ENCODE measurements at places on chromosomes 16 and 17.

DNA sequence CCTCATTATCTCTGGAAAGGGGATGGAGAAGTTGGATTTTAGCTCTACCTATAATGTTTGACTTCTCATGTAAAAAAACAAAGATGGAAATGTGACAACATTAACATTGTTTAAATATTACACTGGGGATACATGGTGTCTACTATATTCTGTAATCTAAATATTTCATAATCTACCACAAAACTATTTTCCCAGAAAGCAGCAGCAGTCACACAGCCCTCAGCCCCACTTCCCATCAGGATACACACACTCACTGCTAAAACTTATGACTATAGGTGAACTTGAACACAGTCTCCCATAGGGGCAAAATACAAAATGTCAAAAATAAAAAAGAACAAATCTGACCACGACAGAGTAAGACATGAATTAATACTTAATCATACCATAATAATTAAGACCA is 95.7 kb downstream of the KANSL1 start:
- no peak for DNase-seq

DNA sequence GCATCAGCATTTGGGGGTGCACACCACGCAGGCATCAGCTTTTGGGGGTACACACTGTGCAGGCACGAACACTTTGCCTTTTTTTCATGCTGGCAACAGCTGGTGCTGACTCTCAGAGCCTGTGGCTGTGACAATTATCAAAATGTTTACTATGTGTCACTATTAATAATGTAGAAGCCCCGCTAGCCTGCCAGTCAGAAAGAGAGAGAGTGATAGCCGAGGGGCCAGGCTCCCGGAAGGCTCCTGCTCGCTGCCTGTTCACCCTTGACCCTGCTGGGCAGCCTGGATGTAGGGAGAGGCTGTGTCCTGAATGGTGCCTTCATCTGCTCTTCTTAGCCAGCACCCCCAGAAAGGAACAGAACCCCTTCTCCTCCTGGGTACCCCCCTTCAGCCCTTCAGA is 61.9 kb downstream of the SDK2 start:
- no peak for DNase-seq

DNA sequence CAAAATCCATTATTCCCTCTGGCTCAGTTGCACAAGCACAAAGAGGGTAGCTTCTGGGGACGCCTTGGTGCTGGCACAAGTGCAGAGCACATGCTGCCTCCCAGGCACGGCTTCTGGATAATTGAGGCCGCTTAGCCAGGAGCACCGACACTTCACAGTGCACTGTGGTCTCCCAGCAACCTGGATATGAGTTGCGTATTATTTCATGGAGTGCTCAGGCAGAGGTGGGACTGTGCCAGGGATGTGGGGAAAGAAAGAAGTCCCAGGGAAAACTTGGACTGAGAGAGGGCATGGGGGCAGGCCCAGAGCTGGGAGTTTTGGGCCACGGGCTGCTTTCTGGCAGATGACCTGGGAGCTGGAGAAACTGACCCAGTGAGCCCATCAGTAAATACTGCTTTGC is 37.5 kb downstream of the MPRIP start:
- no peak for DNase-seq

- DNase-seq = no peak
Observed at GRCh38 chr17:51674579-51675255, 414.4 kb downstream of the UTP18 start.

DNA sequence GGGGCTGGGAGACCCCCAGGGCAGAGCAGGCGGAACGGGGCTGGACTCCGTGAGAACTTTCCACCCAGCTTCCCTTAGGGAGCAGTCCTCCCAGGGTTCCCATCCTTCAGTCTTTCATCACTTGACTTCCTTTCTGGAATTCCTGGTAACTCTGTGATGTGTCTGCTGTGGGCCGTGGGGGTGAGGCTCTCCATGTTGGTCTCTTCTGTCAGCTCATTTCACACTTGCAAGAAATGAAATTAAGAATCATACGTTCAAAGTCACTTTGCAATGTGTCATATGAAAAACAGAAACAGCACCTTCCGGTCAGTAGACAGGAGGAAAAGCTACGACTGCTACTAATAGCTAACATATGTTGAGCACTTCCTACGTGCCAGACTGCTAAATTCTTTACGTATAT is 5.4 kb upstream of the BBS2 start:
- DNase-seq = no peak

DNA sequence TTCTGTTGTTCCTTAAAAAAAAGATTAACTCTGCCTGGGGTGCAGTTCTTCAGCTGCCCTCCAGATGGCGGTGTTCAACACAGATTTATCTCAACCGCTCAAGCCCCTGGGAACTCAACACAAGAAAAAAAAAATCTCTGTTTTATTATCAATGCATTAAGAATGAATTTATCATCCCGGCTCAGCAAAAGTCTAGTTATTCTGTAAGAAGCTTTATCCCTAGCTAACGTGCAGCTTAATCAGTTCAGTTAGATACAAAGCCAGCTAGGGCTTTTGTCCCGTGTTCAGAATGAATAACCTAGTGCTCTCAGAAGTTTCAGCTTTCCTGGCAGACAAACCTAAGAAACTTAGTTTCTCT is 475.9 kb upstream of the CCL2 start:
- DNase-seq = peak; percentile 57

DNA sequence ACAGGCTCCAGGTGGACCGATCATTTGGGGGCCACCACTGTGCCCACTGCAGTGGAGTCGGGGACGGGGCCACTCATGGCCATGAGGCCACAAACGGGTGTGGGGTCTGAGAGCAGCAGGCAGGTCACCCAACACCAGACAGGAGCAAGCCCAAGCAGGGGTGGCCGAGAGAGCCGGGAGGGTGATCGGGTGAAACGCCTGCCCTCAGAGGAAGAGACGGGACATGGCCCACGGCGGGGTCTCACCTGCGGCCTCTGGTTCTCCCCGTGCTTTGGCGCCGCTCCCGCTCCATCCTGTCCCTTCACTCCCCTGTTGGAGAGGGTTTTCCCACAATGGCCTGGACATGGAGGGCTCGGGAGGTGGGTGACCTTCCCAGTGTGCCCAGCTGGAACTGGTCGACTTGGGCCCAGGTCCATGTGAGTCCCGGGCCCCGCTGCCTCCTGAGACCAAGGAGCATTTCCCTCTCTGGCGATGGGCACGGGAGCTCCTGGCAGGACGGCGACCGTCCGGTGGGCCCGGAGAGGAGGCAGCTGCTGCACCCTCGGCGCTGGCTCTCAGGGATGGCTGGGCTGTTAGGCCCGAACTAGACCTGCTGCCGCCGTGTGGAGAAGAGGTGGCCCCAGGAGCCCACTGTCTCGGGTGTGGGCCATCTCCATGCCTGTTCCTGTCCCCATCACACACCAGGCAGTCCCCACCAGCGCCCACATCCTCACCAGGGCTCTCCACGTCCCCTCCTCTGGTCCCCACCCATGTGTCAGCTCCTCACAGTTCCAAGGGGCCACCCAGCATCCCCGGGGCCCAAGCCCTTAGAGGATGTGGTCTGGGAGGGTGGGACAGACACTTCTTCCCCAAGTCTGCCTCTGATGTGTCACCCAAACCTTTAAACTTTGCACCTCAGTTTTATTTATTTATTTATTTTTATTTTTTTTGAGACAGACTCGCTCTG is 13.4 kb upstream of the BAHCC1 start:
- no peak for DNase-seq

GRCh38 chr16:50314665-50315064 is 48.3 kb downstream of the ADCY7 start:
- no peak for DNase-seq

DNA sequence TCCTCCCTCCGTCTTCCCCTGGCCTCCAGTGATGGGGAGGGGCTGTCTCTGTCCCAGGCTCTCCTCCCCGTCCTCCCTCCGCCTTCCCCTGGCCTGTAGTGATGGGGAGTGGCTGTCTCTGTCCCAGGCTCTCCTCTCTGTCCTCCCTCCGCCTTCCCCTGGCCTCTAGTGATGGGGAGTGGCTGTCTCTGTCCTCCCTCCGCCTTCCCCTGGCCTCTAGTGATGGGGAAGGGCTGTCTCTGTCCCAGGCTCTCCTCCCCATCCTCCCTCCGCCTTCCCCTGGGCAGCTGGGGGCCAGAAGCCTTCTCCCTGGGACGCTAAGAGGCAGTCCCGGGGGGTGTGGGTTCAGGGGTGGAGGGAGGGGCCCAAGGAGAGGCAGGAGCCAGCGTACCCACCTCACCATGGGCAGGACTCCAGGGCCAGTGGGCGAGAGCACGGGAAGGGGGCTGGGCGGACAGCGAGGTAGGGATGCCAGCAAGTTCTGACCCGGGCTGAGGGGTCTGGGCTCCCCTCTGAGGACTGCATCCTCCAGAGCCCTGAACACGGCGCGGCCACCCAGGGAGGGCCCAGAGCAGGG is 14.8 kb downstream of the UTS2R start:
- DNase-seq = no peak

- DNase-seq = no peak
Observed at GRCh38 chr16:24993722-24994686, 21.2 kb downstream of the ARHGAP17 start.
